Activated naive CD4-positive, alpha-beta T cell treated with Interleukin-2 at 50 U/mL for 16 hours (primary cell): ENCODE measurements at places on chromosomes 5 and 9.

DNA sequence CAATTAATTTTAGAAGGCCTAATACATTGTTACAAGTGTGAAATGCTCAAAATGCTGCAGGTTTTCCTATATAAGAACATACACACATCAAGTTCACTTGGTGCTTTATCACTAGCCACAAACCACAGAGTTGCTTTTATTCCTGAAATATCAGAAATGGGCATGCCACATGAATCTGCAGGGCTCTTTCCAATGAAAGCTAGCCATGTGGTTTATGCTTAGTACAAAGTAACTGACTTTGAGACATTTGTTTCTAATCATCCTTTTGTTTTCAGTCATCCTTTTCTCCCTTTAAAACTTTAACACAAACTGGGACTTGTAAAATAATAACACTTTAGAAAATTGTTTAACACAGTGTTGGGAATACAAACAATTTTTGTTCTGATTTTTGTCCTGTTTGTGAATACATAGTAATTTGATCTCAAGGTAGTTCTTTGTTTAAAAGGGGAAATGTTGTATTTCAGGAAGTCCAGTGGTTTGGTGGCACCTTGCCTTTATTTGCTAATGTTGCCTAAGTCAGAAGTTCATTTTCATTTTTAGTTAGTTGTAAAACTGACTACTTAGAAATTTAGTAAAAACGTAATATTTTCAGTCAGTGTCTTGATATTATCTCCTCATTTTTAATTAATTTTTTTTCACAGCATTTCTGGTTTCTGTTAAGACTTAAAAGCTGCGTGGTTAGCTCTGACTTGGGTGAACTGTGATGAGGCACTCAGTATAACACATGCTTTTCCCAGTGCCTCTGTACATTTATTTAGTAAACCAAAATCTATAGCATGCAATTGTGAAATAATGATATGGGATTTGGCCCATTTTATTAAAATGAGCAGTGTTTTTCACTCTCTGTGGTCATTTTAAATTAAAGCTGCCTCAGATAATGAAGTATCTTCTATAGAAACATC, 18.6 kb downstream of the PRDM6 start:
- DNase-seq, result no peak

DNA sequence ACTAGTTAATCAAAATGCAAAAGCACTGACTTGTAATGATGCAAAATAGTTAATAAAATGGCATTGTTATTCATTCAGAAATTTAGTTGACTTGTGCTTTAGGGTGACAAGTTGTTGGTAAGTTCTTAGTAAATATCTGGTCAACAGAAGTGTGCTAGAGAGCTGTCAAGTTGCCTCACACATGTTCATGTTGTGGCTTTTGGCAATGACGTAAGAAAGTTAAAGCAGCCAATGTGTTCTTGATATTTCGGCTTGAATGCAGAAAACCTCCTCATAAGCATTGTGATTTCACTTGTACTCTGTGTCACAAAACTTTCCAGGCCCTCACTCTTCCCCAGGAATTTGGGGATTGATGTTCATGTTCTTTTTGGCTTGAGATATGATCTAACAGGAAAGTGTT, 626.7 kb downstream of the PRR16 start:
- DNase-seq, result no peak

GRCh38 chr9:133403766-133404453, 13.9 kb downstream of the REXO4 start:
- DNase-seq, result peak; percentile 64

GRCh38 chr5:149834246-149834855, 104.2 kb downstream of the PPARGC1B start:
- peak; percentile 32 for DNase-seq

GRCh38 chr9:101098392-101098791, 69.9 kb downstream of the PLPPR1 start:
- no peak for DNase-seq

GRCh38 chr5:120158211-120158610, 305.9 kb upstream of the PRR16 start:
- no peak for DNase-seq

- no peak for DNase-seq
Measured at GRCh38 chr5:133508845-133509741, 103.2 kb downstream of the FSTL4 start.

DNA sequence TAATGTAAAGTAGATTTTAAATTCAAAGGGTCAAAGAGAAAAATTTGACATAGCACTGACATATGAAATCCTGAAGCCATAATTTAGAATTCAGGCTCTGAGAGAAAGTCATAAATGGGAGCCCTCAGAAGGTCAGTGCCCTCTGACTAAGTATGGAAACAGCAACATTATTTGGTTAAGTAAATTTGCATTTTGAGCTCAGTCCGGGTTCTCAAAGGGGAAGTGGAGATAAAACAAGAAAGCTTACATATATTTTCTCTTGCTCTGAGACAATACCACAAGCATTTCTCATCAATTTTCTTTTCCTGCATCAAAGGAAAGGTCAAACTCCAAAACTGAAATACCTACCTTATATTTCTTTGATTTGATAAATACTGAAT, 348.0 kb downstream of the SEMA5A start:
- DNase-seq, result no peak

GRCh38 chr9:134561427-134562145, 80.0 kb upstream of the COL5A1 start:
- no peak for DNase-seq

DNA sequence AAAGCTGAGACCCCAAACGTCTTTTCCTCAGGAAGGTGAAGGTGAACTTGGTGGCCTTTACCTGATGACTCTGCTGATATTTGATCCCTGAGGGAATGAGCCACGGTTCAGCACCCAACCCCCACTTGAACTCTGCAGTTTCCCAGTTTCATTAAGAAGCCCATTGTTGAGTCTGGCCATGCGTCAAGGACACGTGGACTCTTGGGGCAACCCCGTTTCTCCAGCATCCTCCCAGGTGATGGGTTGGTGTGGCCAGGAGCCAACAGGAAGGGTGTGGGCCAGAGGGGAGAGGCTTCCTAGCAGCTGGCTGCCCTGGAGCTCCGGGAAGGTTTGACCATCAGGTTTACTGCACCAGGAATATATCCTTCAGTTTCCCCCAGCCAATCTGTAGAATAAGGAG, 59.5 kb upstream of the GNE start:
- DNase-seq, result no peak

DNA sequence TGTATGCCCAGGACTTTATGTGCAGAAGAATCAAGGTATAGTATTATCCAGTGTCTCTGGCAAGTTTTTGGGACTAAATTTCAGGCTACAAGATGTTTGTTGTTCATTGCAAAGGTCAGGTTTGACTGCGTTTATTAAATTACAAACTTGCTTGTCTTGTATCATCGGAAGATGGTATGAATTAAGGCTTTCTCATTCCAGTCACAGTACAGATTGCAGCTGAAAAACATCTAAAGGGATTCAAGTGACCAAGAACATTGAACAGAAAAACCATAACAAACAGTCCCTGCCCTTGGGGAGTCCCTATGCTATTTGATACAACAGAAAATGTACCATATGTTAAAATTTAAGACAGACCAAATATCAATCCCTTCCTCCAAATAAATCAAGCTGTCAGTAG, 244.7 kb upstream of the TNC start:
- no peak for DNase-seq

DNA sequence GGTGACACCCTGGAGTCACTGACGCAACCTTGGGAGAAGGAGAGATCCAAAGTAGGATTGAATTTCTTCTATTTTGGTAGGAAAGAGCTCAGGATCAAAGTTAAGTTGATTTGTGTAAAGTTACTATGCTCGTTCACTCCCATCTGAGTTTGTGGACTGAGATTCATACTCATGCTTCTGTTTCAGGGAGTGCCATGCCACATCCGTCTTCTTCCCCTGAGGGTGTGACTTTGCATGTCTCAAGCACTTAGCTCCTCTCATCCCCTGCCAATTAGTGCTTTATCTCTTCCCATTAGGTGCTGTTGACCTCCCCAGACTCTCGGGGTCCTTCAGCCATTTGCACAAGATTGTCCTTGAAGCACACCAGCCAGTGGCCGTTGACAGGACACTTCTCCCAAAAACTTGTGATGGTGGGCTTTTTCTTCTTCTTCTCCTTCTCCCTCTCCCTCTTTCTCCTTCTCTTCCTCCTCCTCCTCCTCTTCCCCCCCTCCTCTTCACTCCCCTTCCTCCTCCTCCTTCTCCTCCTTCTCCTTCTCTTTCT, 232.2 kb upstream of the KLF4 start:
- DNase-seq, result no peak

GRCh38 chr5:134837530-134838181, 8.1 kb upstream of the C5orf24 start:
- no peak for DNase-seq

GRCh38 chr5:98296426-98296825, 477.0 kb upstream of the RGMB start:
- DNase-seq, result no peak

DNA sequence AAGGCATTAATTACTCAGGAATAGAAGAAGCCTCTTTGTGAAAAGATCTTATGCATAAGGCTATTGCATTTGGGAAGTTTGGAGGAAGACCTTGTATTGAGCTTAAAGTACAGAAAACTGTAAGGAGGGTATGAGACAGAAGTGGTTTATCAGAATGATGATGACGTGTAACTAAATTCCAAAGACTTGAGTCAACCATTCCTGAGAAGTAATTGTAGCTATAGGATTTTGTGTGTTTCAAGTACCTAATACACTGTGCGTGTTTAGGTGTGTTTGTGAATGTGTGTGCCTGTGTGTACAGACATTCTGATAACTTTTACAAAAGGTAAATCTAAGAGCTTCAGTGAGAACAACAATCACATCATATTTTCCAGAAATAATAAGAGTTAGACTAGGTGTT, 46.5 kb upstream of the IRX2 start:
- no peak for DNase-seq

DNA sequence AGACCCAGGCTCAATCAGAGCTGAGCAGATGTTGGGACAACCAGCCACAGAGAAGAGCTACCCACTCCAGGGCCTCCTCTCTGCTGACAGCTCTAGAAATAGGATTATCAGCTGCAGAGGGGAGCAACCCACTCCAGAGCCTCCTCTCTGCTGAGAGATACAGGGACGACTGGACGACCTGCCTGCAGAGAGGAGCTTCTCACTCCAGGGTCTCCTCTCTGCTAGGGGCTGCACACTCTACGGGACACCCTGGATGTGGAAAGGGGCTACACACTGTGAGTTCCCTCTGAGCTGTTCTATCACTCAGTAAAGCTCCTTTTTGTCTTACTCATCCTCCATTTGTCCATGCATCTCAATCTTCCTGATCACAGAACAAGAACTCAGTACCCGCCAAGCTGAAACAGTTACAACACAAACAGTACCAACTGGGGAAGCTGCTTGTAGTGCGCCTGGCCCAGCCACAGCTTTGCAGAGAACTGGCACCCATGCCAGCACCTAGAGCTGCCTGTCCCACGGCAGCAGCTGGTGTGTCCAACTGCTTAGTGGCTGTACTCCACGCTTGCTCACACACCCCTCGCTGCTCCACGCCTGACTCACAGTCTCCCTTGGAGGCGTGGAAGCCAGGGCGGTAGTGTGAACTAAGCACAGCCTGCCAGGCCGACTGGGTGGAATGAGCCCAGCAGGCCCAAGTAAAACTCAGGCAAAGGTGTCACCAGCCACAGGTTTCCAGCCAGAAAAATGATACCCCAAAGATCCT, 56.8 kb downstream of the PRELID2 start:
- no peak for DNase-seq

GRCh38 chr5:172666251-172666650, 25.2 kb downstream of the NEURL1B start:
- no peak for DNase-seq

GRCh38 chr5:83281176-83281575, 190.4 kb upstream of the VCAN start:
- DNase-seq, result no peak

- no peak for DNase-seq
Measured at GRCh38 chr9:131302244-131303075, 12.9 kb downstream of the PLPP7 start.

DNA sequence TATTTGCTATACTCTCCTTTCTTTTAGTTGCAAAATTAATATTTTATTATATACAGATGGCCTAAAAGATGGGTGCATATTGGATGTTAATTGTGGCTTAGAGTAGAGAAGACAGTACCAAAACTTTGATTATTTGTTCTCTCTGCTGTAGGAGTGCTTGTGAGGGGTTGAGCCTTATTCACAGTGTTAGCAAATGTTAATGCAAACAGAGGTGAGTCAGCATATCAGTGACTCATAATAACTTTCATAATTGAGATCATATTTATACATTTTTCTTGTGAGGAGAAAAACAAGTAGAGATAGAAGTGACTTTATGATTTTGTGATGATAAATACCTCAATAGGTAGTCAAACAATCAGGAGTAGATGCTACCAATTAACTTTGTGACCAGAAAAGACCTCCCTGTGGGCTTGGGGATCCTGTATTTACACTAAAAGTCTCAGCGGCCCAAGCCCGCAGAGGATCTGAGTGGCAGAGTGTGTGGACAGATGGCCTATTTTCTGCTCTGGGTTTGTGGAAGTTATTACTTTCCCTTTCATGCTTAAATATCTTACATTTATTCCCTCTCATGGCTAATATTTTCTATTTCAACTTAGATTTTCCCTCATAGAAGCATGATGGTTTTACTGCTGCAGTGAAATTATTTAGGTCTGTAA, 226.5 kb downstream of the TAF11L14 start:
- no peak for DNase-seq

- no peak for DNase-seq
Measured at GRCh38 chr9:75390951-75391350, 302.6 kb downstream of the OSTF1 start.

DNA sequence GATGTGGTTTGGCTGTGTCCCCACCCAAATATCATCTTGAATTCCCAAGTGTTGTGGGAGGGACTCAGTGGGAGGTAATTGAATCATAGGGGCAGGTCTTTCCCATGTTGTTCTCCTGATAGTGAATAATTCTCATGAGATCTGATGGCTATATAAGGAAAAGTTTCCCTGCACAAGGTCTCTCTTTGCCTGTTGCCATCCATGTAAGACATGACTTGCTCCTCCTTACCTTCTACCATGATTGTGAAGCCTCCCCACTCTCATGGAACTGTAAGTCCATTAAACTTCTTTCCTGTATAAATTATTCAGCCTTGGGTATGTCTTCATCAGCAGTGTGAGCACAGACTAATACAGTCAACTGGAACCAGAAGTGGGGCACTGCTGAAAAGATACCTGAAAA, 262.4 kb upstream of the RFX3 start:
- no peak for DNase-seq

DNA sequence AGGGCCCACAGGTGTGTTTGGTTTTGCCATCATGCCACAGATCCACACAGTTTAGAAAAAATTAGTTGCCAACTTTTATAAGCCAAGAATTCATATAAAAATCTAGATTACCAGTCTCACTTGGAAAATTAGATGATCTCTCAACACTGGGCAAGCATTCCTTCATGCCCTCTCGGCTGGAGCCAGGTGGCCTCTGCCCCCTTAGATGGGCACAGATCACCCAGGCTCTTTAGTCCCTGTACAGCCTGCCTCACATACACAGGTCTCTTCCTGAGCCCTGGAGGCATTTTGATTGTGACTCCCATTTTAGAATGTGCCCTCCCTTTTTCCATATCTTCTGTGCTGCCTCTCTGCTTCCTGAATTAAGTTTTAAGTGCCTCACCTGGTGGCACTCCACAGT, 20.0 kb downstream of the ACO1 start:
- no peak for DNase-seq

- no peak for DNase-seq
Measured at GRCh38 chr9:73701415-73702057, 549.9 kb downstream of the ANXA1 start.

GRCh38 chr5:171622010-171622409, 163.6 kb upstream of the SMIM23 start:
- no peak for DNase-seq
